ENCODE measurements at places on chromosomes 2 and 18.

DNA sequence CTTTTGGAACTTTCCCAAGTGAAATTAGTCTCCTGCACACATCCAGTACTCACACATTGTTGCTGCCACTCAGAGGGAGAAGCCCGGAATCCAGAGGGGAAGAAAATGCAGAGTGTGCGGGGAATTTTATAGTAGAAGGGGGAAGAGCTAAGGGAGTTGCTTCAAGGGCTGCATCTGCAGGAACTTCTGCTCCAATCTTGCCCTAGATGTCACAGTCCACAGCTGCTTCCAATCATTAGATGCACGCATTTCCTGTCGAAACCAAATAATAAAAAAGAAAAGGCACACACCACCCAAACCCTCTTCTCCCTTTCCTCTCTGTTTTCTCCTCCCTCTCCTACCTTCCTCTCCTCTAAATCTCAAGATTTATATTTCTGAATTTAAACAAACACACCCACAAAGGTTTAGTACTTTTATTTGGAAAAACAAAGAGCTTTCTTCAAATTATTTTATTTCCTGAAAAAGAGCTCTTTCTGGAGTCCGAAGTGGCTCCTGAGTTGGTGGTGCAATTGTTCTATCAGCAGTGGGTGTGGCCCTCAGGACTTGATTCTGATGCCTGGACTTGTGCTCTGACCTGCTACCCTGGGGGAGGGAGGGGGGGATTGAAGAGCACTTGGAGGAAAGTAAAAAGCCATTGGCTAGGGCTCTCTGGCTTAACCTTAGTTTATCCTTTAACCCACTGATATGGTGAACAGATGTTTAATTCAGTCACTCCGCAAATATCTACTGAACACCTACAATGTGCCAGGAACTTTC, 72.0 kb downstream of the KCNE4 start:
- no peak for DNase-seq

DNA sequence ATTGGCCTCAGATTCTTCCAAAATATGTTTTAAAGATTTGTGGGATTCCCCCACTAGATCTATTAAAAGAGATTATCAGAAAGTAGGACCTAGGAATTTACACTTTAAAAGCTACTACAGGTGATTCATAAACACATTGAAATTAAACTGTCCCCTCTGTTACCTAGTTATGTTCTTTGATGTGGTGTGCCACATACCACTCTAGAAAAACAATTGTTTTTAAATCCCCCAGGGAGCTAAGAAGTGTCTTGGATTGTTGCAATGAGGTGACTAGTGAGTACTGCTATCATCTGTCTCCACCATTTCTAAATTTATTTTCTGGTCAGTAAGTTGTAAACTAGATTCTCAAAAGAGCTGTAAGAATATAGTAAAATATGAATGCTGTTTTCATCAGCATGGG, 214.5 kb upstream of the DOK6 start:
- DNase-seq: no peak

GRCh38 chr2:173523497-173523896, 168.8 kb downstream of the CDCA7 start:
- no peak for DNase-seq

DNA sequence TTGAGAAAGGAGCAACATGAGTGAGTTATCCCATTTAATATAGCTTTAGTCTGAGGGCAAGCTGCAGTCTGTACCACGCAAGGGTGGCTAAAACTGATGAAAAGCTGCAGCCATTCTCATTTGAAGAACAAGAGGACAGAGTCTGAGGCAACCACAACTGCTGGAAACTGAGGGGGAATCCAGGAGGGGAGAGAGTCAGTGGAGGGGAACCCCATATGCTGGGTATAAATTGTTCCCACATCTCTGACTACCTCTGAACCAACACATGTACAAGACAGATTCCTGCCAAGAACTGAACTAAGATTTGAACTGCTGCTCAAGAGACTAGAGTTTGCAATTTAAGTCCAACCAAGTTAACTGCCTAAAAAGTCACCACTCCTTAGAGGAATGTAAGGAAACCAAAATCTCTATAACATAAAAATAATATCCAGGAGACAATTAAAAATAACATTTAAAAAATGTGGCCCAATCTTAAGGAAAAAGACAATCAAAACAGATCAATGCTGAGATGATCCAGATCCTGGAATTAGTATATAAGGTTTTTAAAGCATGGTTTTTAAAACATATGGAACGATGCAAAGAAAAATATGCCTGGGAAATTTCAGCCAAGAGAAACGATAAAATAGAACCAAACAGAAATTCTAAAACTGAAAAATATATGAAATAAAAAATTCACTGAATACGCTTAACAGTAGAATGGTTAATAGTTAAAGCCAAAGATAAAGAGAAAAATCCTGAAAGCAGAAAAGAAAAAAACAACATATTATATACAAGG, 11.2 kb downstream of the CWC22 start:
- no peak for DNase-seq

DNA sequence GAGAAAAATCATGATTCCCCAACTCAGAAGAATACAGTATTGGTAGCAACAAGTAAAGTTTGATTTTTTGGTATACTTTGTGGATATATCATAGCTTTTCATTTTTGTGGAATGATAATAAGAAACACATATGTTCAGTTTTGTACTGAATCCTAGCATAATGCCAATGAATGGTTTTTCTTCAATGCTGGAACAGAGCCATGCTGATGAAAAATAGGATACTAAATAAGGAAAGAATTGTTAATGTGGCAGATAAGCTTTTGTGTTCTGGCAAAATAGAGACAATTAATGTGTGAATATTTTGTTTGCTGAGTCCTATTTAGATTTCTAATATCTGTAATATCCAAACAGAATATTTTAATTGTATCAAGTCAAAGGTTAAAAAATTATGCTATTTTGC, 21.9 kb downstream of the CD28 start:
- no peak for DNase-seq

- DNase-seq: no peak
Observed at GRCh38 chr2:101520246-101520645, 45.3 kb upstream of the RFX8 start.

GRCh38 chr2:36594849-36595248, 3.1 kb downstream of the FEZ2 start:
- DNase-seq: no peak

DNA sequence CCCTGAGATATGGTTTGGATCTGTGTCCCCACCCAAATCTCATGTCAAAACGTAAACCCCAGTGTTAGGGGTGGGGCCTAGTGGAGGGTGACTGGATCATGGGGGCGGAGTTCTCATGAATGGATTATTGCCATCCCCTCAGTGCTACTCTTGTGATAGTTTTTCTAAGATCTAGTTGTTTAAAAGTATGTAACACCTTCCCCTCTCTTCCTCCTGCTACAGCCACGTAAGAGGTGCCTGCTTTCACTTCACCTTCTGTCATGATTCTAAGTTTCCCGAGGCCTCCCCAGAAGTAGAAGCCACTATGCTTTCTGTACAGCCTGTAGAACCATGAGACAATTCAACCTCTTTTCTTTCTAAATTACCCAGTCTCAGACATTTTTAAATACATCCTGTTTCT, 16.9 kb downstream of the PUM2 start:
- no peak for DNase-seq

- no peak for DNase-seq
Observed at GRCh38 chr2:63035660-63036059, 15.0 kb upstream of the OTX1 start.

DNA sequence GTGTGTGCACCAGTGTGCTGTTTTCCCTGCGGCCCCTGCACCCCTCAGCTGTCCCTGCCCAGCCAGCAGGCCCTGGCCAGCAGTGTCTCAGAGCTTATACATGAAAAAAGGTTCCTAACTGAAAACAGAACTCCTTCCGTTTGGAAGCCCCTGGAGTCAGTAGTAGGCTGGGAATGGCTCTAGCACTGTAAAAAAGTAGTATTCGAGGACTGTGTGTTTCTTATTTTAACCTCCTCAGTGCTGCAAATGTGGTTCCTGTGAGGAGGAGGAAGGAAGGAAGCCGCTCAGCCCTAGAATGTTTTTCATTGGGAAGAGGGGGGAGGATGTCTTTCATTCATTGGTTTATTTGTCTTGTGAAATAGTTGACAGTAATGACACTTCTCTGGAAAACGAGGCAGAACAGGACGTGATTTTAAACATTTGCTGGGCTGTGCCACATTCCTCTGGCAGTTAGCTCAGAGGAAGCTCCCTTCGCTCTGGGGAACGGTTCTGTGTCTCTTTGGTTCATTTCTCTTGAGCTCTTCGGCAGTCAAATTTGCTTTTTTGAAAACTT, 103.5 kb downstream of the SPTBN1 start:
- DNase-seq: peak; percentile 36

- DNase-seq: no peak
Observed at GRCh38 chr18:48828194-48828545, 122.6 kb downstream of the SMAD7 start.

DNA sequence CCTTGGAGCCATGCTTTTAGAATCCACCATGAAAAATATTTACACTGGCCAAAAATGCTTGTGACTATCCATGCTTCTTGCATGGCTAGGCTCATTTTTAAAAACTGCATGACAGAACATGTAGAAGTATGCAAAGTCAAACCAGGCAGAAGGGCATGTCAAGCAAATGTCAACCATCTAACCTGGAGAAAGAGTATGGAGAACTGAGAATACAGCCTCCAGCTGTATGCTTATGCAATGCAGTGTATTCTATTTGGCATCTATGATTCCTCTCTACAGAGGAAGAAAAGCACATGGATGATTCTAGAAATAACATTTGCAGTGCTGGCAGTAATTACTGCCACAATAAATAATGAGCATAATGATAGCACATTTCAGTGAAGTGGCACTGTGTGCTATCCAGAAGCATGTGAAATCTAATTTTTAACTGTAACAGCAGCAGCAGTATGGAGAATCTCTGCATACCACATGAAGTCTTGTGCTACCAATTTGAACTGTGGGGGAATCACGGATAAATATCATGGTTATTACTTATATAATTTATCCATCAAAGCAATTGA, 87.3 kb upstream of the CCDC141 start:
- DNase-seq: no peak

- no peak for DNase-seq
Observed at GRCh38 chr18:2917259-2918047, 70.6 kb downstream of the EMILIN2 start.

GRCh38 chr2:143801561-143801960, 672.3 kb downstream of the ARHGAP15 start:
- no peak for DNase-seq

GRCh38 chr2:225464346-225465025, 65.0 kb downstream of the NYAP2 start:
- no peak for DNase-seq

DNA sequence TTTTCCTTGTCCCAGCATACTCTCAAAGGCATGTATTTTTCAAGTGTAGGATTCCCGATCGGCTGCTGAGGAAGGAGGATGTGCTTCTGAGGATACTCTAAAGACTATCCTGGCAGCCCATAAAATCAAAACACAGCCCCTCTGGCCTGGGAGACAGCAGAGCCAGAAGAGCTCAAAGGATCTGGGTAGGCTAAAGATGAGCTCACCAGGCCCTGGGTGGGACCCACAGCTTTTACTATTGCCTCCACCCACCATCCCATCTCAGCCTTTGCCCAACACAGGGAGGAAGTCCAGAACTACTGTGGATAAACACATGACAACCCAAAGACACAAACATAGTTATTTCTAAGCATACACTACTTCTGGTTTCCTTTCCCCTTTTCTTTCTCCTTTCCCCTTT, 79.1 kb upstream of the ZFP36L2 start:
- no peak for DNase-seq

- no peak for DNase-seq
Observed at GRCh38 chr2:73503992-73504570, 118.4 kb downstream of the ALMS1 start.

GRCh38 chr2:230932556-230933511, 7.8 kb upstream of the GPR55 start:
- DNase-seq: no peak

DNA sequence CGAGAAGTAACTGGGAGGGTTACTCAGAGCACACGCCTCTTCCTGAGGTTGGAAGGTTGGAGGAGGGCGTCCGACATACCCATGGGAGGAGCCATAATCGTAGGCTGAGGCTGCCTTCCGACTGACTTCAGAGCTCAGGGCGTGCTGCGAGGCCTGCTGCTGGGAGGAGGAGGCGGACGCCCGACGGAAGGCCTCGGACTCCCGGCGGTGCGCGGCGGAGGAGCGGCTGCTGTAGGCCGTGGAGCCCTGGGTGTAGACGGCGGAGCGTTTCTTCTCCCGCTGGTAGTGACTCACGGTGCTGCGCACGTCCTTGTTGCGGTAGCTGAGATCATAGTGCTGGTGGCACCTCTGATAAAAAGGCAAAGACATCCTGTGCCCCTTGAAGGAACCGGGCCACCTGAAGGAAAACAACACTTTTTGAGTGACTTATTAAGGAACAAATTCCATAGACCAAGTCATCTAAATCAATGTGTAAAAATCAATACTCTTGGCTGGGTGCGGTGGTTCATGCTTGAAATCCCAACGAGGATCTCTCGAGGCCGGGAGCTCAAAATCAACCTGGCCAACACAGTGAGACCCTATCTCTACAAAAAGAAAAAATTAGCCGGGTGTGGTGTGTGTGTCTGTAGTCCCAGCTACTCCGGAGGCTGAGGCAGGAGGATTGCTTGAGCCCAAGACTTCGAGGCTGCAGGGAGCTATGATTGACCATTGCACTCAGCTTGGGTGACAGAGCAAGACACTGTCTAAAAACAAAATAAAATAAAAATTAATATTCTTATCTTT, 4.7 kb downstream of the MYOM1 start:
- no peak for DNase-seq

DNA sequence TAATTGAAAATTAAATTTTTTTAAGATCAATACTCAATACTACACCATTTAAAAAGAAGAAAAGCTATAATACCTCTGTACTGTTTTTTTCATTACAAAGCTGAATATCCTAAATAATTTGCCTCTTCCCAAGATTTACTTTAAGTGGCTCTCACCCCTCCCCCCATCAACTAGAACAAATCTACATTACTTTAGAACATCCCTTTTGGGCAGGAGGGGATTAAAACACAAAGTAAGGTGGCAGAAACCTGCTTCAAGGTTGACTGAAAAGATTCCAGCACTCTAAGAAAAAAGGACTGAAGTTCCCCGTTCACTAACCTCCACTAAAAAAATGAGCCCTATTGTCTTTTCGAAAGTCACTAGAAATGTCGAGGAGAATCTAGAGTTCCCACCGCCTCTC, 42.3 kb downstream of the SLC38A11 start:
- DNase-seq: no peak

GRCh38 chr2:148720501-148721001, 76.0 kb downstream of the EPC2 start:
- DNase-seq: no peak

DNA sequence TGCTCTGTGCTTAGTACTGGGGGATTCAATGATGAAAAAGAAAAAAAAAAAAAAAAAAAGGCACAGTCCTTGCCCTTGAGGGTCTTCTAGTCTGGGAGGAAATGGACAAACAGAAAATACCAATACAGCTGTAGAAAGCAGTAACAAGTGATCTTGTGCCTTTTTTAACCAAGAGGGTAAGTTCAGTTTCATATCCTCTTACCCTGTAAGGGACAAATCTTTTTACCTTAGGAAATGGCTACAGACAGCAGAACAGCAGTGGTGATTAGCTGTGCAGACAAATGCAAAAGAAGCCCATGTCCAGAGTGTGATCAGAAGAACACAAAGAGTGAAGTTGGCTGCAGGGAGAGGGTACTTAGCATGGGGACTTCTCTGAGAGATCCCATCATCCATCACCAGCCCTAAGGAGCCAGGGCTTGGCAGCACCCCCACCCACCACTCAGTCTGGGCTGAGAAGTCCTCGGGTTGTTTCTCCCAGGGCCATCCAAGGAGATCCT, 102.9 kb downstream of the ALPK2 start:
- DNase-seq: no peak
